Esophagus squamous epithelium (tissue), 5 donors: ENCODE measurements at places on chromosomes 2 and 18.

DNA sequence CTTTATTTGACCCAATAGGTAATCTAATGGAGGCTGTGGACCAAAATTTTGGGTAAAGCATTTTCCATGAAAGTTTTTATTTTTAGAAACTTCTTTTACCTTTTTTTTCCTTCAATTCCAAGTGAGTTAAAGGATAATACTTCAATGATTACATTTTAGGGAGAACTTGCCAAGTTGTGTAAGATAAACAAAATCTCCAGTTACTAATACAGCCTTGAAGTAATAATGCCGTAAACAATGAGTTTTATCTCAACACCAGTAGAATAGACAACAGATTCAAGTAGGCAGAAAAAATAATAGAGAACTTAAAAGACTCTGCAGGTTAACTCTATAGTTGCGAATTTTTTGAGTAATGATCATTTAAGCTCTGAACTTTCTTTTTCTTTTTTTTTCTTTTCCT, 807.4 kb downstream of the CNTNAP5 start:
- no peak for DNase-seq

- DNase-seq: no peak
Observed at GRCh38 chr2:39519886-39520285, 82.8 kb upstream of the MAP4K3 start.

- no peak for DNase-seq
Observed at GRCh38 chr2:203097735-203098134, 83.1 kb downstream of the NBEAL1 start.

DNA sequence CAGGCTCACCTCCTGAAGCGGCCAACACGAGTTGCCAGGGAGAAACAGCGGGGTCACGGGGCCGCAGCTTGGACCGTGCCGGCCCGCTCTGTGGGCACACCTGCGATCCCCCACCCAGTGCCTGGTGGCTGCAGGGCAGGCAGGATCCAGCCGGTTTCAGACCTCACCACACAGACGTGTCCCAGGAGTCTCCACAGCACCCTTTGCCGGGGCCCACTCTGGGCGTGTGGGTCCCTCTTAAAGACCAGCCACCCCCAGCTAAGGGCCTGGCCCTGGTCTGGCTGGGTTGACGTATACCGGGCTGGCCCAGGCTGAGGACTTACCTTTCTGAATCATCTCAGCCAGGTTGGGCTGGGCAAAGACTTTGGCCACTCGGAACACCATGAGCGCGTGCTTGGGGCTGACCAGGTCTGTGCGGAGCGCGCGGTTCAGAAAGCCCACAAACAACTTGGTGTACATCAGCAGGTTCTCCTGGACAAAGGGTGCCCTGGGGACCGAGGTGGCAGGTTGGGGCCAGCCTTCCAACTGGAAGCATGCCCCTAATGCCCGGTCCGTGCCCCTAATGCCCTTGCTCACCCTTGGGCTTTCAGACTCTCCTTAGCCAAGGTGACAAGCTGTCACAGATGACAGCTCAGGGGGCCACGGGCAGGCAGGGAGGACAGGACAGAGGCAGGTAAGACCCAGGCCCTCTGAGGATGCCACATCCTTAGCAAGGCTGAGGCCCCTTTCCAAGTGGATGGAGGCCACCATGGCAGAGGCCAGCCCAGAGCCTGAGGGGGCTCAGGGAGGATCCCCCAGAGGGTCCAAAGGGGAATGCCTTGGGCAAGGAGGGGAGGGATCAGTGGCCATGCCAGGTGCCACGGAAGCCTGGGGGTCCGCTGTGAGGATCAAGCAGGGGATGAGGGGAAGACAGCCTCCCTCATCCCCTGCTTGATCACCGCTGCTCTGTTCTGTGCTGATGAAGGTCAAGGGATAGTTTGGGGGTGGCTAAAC, 10.2 kb upstream of the CCDC74B start:
- no peak for DNase-seq

DNA sequence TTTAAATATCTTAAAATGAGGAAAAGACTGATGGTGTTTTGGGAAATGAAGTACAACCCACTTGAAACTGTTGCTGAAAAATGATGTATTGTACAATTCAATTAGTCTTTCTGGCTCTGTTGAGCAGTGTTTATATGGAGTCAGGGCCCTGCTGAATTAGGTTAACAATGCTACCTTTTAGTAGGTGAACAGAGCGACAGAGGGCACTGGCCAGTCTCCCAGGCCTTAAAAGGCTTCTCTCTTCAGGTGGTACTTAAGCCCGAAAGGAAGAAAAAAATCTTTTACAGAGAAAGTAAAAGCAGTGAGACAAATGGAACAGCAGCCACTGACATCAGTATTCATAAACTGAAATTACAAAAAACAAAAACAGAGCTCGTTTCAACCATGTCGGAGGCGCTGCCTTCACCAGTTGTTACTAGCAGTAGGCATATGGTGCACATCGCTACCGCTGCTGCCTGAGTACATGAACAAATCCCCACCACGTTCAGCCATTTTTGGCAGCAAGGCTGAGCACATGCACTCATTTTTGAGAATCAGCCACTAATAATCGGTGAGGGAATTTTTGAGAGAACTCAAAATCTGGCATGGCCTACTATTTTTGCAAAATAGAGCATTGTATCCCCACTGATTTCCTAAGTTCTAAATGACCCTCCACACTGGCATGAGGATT, 91.8 kb downstream of the PLEKHM3 start:
- DNase-seq: no peak

- no peak for DNase-seq
Observed at GRCh38 chr2:8501061-8501720, 180.7 kb upstream of the ID2 start.

DNA sequence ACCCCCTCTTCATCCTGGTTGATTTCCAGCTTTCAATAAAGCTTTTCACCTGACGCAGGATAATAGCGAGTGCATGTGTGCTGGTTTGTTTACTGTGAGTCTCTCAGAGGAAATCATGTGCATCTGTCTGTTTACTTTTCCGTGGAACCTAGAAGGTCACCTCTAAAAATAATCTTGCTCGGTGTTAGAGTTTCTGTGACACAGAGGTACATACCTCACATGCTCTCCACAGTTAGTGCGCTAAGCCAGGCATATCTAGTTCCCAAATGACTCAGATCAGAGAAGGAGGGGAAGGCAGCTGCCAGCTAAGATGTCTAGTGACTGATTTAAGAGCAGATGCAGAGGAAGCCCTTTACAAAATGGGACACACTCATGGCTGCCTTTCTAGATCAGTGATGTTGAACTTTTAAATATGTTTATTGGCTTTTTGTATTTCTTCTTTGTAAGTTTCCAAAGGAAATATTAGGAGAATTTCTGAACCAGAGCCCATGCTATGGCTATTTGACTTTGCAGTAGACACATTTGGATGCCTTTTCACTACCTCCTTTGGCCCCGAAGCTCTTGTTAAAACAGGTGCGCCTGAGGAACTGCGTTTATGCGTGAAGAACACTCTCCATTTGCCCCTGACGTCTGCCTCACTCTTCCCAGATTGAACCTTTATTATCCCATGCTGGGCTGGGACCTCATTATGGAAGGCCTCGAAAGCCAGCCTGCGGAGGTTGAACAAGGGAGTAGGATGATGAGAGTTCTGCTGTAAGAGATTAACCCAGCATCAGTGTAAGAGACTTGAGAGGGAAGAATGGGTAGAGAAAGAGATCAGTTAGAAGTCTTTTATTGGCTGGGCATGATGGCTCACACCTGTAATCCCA, 145.6 kb downstream of the FAM161A start:
- no peak for DNase-seq

DNA sequence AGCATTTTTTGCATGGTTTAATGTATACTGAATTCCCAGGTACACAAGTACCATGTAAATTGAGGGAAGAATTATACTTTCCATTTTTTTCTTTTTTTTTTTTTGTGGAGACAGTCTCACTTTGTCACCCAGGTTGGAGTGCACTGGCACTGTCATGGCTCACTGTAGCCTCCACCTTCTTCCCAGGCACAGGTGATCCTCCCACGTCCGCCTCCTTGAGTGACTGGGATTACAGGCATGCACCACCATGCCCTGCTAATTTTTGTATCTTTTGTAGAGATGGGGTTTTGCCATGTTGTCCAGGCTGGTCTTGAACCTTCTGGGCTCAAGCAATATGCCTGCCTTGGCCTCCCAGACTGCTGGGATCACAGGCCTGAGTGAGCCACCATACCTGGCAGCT, 3.8 kb downstream of the HSPE1 start:
- DNase-seq: no peak

DNA sequence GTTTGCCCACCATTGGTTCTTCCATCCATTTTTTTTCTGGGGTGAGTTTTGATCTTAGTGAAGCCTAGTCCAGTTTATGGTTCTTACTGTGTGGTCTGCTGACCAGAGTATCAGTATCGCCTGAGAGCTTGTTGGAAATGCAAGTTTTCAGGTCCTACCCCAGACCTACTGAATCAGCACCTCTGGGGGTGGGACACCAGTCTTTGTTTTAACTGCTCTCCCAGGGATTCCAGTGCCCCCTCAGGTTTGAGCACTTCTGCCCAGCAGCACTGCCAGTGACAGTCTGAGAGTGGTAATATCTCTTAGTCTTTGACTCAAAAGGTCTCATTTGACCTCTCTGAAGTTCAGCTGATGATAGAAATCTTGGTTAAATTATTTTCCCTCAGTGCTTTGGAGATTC, 269.3 kb downstream of the ALPK2 start:
- DNase-seq: no peak

GRCh38 chr2:6749962-6750361, 115.7 kb downstream of the CMPK2 start:
- DNase-seq: no peak

DNA sequence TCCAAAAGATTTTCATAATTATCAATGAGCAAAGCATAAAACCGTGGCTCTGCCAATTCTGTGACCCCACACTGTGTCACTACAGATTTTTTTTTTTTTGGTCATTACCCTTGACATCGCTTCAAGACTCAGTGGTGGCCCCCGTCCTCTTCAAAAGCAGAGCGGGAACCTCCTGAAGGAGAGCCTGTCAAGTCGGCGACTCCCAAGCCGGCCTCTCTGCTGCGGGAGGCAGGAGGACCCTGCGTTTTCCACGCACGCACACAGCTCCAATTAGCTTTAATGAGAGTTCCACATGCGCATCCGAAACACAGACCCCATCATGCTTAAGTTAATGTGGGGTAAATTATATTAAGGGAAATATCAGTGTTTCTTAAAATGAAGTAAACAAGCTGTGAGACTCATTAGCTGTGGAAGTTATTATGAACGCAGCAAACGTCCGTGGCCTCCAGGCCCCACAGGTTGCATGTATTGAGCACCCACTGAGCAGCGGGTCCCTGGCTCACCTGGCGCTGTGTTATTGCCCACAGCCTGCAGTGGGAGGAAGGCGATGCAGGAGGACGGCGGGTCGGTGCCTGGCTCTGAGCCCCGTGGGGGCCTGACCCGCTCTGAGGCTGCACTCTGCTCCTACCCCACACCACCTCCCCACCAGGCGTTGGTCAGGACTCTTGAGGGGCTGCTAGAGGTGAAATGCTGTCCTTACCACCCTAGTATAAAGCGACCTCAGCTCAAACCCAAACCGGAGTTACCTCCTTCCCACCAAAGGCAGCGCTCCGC, 181.0 kb upstream of the SALL3 start:
- DNase-seq: no peak

GRCh38 chr2:203685789-203686420, 20.5 kb upstream of the CD28 start:
- no peak for DNase-seq

DNA sequence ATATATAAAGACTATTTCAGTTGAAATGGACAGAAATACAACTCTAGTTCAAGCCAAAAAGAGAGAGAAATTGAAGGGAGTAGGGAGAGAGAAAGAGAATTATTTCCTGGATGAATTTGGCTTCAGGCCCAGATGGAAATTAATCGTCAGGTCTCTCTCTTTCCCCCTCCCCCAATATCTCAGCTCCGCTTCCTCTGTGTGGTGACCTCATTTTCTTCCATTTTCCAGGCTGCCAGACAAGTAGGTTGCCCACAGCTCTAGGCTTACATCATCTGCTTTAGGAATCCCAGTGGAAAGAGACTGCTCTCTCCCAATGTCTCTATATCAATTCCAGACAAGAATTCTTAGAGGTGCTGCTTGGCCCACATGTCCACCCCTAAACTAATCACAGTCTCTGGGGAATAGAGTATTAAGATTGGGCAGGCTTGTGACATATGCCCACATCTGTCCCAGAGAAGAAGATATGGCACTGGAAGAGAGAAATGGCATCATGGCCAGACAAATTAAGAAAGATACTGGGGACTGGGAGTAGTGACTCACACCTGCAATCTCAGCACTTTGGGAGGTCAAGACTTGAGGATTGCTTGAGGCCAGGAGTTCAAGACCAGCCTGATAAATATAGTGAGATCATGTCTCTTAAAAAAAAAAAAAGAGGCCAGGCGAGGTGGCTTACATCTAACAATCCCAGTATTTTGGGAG, 37.2 kb upstream of the CFAP36 start:
- DNase-seq: no peak

DNA sequence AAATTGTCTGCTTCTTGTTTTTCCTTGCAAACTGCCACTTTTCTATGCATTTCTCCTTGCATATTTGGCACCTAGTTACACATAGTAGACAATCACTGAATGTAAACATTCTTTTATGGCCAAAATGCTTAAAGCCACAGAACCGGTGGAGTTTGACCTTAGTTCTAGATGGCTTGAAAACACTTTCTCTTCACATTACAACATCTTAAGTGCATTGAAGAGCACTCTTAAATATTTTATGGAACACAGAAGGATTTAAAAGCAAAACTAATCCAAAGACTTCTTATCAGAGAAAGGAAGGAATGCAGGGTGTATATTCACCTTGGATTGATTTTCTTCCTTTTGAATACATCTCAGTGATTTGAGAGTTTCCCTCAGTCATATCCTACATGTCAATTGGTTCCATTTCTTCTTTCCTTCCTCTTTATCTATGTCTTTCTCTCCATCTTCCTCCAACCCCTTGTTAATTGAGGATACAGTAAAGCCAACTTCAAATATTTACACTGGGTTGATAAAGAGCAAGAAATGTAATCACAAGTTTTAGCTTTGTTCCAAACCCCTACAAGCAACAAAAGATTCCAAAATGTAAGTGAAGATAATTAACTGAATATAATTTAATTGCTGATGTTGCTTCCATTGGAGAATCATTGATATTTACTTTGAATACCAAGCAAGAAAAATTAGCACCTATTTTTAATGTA, 548.0 kb downstream of the CNTNAP5 start:
- no peak for DNase-seq

GRCh38 chr2:9220201-9220600, 13.6 kb downstream of the ASAP2 start:
- no peak for DNase-seq

- no peak for DNase-seq
Observed at GRCh38 chr2:186771395-186771794, 77.5 kb downstream of the FAM171B start.

DNA sequence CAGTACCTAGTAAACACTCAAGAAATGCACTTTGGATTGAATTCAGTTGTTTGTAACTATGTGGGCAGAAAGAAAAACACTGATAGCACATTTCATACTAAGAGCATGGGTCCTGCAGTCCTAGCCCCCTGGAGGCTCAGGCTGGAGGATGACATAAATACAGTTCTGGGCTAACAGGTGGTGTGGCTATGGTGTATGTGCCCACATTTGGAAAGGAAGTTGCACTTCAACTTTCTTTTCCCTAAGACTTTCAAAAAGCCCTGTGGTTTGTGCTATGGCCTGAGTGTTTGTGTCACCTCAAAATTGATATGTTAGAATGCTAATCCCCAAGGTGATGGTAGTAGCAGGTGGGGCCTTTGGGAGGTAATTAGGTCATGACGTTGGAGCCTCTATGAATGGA, 218.2 kb downstream of the CDCA7 start:
- no peak for DNase-seq

GRCh38 chr2:23843051-23843976, 83.6 kb downstream of the ATAD2B start:
- DNase-seq: no peak

- no peak for DNase-seq
Observed at GRCh38 chr2:158734442-158734841, 60.7 kb upstream of the DAPL1 start.
